CD4-positive, alpha-beta T cell treated with Interleukin-2 at 100 ng/mL for 4 hours (primary cell): ENCODE measurements at places on chromosomes 2 and 18.

GRCh38 chr2:51960841-51961335, 929.0 kb upstream of the NRXN1 start:
- DNase-seq: no peak

GRCh38 chr18:24976502-24976901, 375.5 kb downstream of the ZNF521 start:
- no peak for DNase-seq

- no peak for DNase-seq
Measured at GRCh38 chr2:233252227-233252626, 754 bp downstream of the ATG16L1 start.

DNA sequence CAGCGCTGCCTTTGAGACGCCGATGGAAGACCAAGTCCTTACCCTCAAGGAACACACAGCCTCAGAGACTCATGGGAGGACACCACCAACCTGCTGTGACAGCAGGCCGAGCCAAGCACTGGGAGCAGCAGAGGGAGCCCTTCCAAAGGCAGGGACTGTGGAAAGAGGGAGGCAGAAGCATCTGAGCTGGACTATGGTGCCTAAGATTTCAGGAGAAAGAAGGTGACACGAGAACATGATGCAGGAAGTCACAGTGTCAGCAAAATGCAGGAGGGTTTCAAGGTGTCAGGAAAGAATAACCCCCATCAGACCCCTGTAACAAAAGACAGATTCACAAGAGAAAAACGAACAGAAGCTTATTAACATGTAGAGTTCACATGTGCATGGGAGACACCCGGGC, 24.2 kb upstream of the COX7A2L start:
- no peak for DNase-seq

- DNase-seq: no peak
Measured at GRCh38 chr2:70443726-70444125, 109.9 kb downstream of the TGFA start.

DNA sequence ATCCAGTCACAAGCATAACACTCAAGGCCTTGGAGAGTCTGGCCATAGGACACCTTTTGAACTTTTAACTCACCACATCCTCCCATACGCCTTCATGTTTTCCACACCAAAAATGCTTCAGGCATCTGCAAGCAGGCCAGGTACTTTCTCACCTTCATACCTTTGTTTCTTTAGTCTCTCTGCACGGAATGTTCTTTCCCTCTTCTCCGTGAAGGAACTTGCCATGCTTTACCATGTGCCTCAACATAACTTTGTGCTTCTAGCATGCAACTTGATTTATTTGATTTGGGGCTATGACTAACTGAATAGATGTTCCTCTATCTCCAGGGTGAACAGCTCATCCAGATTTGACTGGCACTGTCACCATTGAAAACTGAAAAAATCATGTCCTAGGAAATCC, 141.7 kb upstream of the ACVR2A start:
- DNase-seq: no peak

DNA sequence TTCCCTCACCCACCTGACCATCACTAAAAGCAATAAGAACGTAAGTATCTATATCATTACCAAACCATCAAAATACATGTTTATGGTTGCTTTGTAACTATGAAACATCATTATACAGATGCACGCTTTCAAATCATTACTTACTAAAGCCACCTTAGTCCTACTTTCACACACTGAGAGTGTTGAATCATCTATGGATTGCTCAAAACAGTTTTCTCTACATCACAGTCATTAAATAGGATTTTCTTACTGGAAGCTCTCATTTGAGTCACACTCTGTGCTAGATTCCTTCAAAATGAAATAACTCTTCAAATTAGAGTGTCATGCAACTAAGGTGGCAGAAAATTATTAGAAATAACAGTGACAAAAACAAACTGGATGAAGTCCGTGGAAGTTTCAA, 878.4 kb downstream of the CPS1 start:
- no peak for DNase-seq

GRCh38 chr2:145625111-145625510, 1105.2 kb upstream of the ZEB2 start:
- no peak for DNase-seq

- no peak for DNase-seq
Measured at GRCh38 chr2:24658531-24659202, 134.5 kb downstream of the PTRHD1 start.

GRCh38 chr2:3483227-3483985, 35.9 kb downstream of the ADI1 start:
- DNase-seq: peak; percentile 53

GRCh38 chr18:75558790-75559189, 131.3 kb upstream of the SMIM21 start:
- DNase-seq: no peak

DNA sequence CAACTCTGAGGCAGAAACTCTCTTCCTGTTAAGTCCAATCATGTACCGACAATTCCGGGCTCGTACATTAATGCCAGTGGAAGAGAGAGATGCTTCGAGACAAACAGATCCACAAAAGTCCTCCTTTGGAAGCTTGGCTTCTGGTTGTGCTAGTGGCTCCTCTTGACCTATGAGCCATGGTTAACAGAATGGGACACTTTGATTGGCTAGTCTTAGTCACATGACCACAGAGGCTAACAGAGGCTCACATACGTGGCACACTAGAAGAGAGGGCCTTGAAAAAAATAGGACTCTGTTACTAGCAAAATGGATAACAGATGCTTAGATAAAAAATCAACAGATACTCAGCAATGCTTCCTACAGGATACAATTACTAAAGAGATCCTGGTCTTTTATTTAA, 1211.9 kb upstream of the GYPC start:
- no peak for DNase-seq

GRCh38 chr18:62372156-62372555, 47.0 kb downstream of the TNFRSF11A start:
- DNase-seq: no peak

DNA sequence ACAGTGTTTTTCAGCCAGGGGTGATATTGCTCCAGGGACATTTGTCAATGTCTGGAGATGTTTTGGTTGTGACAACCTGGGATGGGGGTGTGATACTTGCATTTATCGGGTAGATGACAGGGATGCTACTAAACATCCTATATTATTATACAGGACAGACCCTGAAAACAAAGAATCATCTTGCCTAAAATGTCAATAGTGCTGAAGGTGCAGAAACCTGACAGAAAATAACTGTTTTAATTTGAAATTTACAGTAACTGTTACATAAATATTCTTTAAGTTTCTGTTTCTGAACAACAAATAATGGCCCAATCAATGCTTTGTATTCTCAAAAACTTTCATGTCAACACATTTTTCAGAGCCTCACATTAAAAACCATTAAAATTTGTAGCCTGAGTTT, 2.0 kb downstream of the IL36A start:
- no peak for DNase-seq

DNA sequence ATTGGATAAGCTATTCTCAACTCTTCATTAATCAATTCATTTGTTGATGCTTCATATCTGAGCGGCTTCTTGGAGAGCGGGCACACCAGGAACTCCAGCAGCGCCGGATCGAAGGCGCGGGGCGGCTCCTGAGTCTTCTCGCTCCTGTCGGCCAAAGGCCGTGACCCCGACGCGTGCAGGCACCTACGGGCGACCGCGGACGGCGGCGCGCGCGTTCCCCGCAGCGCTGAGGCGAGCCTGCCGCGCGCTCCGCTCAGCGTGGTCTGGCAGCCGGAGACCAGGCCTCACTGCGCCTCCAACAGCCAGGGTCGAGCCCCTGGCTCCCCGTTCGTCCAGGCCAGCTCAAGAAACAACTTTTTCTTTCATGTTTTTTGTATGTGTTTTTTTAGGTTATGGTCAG, 97.5 kb downstream of the ICA1L start:
- no peak for DNase-seq

DNA sequence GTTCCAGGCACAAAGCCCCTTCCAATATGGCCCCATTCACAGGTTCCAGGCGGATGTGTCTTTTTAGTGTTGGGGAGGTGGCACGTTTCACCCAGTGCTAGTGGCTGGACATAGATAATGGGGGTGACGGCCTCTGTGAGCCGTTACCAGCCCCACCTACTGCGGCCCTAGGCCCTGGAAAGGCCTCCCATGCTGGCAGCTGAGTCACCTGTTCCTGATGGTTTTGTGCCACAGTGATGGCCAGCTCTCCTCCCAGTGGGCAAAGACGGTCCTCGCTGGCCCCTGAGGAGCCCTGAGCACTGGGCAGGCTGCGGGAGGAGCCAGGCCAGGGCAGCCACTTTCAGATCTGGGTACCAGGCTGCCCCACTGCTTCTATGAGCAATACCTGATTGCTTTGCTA, 40.0 kb upstream of the GPC1 start:
- DNase-seq: no peak

DNA sequence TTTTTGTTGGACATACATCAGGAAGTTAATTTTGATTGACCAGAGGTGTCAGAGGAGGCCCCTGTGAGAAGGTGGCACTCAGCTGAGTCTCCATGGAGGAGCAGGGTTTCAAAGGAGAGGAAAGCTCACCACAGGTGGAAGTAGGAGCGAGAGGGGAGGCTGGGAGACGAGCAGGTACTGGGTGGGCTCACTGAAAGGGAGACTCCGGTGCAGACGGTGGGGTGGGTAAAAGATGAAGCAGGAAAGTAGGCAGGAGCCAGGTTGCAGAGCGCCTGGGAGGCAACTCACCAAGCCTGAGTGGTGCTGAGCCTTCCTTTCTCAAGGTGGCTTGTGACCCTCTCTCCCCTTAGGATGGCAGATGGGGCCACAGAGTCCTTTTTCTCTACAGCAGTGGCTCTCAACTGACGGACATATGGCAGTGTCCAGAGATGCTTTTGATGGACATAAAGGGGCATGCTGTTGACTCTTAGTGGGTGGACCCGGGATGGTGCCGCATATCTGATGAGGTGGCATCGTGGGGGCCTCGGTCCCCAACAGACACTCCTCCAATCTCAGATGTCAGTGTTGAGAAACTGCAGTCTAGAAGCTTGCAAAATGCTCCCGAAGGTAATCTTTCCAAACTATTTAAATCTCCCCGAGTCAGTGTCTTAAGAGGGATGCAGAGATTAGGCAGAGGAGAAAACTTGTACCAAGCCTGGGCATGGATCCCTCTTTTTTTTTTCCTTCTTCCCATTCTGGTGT, 64.0 kb downstream of the LPIN1 start:
- DNase-seq: no peak

DNA sequence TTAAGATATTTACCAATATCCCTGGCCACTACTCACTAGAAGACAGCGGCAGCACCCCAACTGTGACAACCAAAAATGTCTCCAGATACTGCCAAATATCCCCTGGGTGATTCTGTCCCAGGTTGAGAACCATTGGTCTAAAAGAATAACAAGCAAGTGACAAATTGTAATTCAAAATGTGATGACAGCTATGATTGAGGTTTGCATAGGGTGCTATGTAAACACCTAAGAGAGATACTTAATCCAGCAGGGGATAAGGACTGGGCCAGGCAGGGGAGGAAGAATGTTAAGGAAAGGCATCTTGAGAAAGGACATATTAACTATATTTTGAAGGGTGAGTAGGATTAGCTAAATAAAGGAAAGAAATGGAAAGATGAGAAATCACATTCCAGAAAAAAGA, 38.0 kb upstream of the ENOSF1 start:
- no peak for DNase-seq

DNA sequence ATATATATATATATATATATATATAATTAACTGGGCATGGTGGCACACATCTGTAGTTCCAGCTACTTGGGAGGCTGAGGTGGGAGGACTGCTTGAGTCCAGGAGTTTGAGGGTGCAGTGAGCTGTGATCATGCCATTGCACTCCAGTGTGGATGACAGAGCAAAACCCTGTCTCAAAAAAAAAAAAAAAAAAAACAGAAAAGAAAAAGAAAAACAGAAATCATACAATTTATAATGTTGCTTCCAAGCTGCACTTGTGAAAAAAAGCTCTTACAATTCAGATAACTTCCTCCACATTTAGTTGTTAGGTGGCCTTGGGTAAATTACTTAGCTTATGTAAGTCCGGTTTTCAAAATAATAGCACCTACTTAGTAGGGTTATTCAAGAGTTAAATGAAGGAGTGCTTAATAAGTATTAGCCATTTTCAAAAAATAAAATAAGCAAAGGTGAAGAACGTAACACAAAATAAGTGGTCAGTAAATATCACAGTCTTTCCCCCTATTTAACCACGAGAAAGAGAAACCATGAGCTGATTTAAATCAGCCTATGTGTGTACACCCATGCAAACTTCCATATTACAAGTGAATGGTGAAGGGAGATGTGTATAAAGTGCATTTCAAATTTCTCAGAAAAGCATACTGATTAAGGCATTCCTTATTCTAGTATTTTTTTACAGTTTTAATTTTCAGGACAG, 2.3 kb downstream of the WIPF1 start:
- DNase-seq: peak; percentile 40

DNA sequence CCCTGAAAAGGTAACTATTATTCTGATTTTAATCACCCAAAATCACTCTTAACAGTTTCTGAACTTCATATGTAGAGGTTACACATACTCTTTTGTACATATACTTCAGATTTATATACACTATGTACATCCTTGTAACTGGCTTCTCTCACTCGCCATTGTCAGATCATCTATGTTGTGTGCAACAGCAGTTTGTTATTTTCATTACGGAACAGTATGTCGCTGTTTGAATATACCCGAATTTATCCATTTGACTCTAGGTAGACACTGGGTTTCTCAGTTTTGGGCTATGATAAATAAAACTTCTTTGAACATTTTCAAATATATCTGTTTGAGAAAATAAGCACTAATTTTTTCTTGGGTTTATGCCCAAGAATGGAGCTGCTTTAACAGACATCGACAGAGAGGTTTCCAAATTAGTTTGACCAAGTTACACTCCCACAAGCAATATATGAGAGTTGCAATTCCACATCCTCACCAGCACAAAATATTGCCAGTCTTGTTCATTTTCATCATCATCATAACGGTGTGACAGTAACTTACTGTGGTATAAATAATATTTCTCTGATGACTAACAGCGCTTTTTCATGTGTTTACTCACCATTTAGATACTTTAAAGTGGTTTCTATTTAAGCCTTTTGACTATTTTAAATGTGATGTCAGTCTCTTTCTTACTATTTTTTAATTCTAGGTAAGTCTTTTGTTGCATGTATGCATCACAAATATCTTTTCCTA, 80.9 kb downstream of the SMC6 start:
- no peak for DNase-seq

- no peak for DNase-seq
Measured at GRCh38 chr2:127176371-127177311, 43.5 kb downstream of the CYP27C1 start.

GRCh38 chr2:17813742-17814473, 2.4 kb upstream of the MSGN1 start:
- no peak for DNase-seq

- DNase-seq: no peak
Measured at GRCh38 chr18:72866901-72867745, 664 bp downstream of the NETO1 start.

GRCh38 chr2:141654311-141654710, 476.5 kb downstream of the LRP1B start:
- no peak for DNase-seq

DNA sequence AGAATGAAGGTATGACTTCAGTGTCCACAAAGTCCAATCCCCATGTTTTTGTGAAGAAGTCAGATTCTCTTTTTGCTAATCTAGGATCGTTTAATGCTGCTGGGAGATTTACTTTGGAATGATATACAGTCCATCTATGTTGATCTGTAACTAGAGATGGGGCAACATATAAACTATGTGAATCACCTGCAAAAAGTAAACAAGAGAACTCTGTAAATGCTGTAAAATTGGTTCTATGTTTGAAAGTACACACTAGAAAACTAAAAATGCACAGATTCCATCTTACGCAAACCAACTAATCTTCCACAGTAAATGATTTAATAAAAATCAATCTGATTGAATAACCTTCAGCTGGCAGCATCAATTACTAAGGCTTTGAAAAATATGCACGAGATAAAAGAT, 37.5 kb downstream of the VPS54 start:
- DNase-seq: no peak

- DNase-seq: no peak
Measured at GRCh38 chr2:201383136-201383535, 26.0 kb upstream of the FLACC1 start.
